ENCODE measurements at places on chromosomes 7 and 10.

- peak; percentile 84 for DNase-seq
Measured at GRCh38 chr10:7956508-7956907, 98.0 kb upstream of the GATA3 start.

DNA sequence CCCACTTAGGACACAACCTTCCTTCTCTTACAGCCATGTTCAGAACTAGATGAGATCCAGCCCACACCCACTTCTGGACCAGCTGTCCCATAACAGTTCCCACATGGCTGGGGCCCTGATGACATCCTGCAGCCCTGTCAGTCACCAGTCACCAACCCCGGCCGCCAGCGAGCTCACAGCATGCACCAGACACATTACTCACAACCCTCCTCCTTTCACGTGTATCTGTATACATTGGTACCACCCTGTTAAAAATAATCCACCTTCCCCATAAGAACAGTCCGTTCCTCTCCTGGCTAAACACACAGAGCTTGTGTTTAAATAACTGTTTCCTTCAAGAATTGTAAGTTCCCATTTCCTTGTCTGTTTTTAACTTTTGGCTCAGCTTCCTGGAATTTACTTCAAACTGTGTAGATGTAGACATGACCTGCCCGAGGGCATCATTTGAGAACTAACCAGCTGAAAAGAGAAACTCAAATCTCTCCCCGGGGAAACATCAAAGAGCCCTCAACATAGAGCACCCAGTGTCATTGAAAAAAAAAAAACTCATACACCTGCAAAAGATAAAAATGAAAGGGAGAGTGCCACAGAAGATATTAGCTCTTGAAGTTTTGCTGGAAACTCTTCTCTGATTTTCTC is 26.0 kb upstream of the PRLHR start:
- no peak for DNase-seq

DNA sequence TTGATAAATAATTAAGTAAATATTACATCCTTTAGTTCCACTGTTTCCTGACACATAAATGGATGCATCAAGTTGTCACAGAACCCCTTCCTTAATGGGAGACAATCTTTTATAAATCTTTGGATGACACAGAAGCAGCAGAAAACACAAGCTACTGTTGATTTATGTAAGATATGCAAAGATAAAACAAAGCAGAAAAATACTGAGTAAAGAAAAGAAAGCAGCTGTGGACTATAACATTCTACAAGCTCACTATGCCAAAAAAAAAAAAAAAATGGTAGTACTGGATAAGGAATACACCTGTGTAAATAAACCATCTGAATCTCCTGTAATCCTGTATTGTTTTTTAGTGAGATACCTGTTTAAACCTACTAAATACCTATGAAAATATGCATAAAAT is 92.0 kb upstream of the FAM180A start:
- DNase-seq, result no peak

DNA sequence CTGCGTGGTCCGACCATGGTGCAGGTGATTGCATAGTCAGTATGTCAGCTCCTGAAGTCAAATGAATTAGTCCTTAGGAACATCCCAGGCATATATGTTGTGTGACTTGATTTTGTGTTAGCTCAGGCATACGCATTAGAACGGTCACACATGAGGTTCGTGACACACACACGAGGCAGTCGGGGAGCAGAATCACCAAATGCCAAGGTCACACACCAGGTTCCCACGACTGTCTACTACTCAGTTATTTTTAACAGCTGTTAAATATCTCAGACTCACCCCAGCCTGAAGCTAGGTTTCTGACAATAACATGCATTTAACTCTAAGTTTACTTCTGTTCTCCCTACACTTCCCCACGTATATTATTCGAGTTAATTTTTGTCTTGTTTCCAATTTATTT is 54.8 kb downstream of the DYNC2I1 start:
- DNase-seq, result no peak

DNA sequence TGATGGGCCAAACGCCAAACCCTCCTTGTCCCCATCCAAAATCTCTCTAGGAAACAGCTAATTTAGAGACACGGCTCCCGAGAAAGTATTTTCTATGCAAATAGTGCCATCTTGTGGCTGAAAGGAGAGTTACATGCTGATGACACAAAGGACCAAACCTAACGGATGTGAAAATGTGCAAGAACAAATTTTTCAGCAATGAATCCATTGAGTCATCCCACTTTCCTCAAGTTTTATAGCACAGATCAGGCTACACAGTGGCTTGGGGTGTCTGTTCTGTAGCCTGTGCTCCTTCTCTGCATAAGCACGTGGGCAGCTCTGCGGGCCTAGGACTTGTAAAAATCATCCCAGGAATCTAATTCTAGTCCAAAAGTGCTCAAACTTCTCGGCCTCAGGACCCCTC is 154.8 kb upstream of the PRR15 start:
- peak; percentile 61 for DNase-seq

DNA sequence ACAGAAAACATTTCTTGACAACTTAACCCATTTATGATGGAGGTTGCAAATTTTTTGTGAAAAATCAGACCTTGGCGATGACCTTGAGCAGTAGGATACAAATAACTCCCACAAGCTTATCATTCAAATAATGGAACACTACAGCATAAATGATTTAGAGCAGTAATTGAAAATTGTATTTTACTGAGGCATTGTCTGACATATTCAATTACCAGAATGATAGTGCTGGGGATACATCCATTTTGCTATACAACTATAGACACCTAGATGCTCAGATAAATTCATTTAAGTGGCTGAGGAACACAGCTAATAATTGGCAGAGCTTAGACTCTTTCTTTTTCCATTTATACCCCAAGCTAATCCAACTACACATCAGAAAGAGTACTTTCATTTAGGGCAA is 18.9 kb downstream of the TWIST1 start:
- no peak for DNase-seq

DNA sequence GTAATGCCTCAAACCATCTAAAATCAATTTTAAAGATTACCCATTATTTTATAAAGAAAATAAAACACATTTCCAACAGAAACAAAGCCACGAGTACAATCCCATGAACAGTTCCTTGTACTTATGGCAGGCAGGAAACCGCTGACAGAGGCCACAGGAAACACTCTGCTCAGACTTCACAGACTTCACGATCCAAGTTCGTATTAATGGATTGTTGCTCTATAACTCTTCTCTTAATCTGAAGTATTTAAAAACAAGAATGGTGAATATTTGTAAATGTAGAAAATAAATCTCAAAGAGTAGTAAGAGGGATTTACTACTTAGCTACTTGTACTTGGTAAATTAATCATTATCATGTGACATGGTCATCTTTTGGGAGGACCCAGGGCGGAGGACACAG is 78.3 kb downstream of the SNX10 start:
- DNase-seq, result no peak

- no peak for DNase-seq
Measured at GRCh38 chr7:133696056-133696455, 431.1 kb upstream of the LRGUK start.

DNA sequence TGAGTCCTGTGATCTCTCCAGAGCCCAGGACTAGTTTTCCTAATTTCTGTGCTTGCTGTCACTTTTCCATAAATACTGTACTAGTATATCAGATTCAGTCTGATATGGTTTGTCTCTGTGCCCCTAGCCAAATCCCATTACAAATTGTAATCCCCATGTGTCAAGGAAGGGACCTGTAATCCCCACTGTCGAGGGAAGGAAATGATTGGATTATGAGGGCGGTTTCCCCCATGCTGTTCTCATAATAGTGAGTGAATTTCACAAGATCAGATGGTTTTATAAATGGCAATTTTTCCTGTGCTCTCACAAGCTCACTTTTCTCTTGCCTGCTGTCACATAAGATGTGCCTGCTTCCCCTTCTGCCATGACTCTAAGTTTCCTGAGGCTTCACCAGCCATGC is 54.8 kb upstream of the IFRD1 start:
- DNase-seq, result no peak
